NCI-H2029 (cell line): ENCODE measurements at places on chromosomes 7 and 10.

- no peak for DNase-seq
Observed at GRCh38 chr10:15897287-15897686, 37.0 kb upstream of the MINDY3 start.

GRCh38 chr7:113456533-113456932 lies 338.2 kb upstream of the SMIM30 start:
- no peak for DNase-seq

DNA sequence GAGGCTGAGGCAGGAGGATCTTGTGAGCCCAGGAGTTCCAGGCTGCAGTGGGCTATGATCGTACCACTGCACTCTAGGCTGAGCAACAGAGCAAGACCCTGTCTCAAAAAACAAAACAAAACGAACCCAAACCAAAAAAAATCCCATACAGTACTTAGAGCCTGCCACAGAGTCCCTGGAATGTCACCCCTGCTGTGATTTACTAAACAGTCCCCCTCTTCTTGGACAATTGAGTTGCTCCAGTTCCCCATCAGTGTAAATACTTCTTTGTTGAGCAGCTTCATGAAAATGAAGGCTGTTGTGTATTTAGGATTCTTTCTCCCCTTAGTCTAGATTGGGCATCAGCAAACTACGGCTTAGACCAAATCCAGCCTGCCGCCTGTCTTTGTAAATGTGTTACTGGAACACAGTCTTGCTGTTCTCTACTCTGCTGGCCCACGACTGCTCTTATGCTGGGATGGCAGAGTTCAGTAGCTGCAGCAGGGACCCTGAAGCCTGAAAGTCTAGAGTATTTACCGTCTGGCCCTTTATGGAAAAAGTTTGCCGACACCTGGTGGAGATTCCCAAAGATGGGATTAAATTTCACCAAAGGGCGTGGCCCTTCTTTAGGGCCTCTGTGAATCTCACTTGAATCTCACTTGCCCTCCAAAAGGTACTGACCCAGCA lies 57.8 kb downstream of the PALD1 start:
- DNase-seq = no peak

DNA sequence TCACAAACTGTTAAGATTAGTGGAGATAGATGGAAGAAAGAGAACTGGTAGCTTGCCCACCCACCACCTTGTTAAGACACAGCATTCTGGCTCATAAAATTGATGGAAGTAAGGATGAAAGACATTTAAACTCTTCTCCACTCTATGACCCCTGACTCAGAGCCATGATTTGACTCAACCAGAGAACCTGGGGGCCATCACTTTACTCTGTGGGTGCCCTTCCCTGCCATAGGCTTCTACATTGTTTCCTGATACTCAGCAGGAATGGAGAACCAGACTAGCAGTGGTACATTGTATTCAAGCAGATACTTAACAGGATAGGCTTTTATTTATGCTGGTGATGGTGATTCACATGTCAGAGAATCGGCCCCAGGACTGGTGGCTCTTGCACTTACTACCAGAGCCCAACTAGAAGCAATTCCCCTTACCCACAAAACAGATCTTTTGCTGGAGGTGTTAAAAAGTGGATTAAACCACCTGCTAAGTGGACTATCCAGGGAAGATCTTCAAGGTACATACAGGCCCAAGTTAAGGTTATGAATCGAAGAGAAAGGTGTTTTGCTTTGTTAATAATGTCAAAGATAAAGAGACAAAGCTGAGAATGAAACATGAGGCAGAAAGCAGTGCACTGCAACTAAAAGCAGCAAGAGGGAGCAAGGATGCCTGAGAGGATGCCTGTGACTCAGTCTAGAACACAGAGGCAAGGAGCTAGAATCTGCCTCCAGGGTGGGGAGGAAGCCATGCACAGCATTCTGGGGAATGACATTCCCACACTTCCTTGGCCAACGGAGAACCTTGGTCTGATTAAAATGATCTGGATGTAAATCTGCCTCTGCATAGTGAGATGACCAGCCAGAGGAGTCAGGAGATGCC lies 36.0 kb upstream of the GLI3 start:
- no peak for DNase-seq

- DNase-seq = no peak
Observed at GRCh38 chr10:16952080-16952479, 134.9 kb upstream of the RSU1 start.

- no peak for DNase-seq
Observed at GRCh38 chr7:115572111-115572510, 458.5 kb downstream of the TFEC start.

GRCh38 chr7:133436014-133436428 lies 183.1 kb downstream of the EXOC4 start:
- DNase-seq = no peak

GRCh38 chr7:54090652-54091213 lies 451.4 kb upstream of the VSTM2A start:
- DNase-seq = no peak

DNA sequence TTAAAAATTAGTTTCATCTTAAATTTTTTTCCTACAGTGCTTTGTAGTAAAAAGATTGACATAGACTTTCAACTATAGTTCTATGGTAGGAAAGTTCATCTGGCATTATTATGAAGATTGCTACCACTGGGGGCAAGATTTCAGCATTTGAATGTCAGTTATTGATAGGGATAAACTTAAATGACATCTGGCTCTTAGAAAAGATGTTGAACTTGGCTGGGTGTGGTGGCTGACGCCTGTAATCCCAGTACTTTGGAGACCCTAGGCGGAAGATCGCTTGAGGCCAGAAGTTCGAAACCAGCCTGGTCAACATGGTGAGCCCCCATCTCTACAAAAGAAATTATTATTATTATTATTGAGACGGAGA lies 1.4 kb upstream of the TRA2A start:
- DNase-seq = no peak

DNA sequence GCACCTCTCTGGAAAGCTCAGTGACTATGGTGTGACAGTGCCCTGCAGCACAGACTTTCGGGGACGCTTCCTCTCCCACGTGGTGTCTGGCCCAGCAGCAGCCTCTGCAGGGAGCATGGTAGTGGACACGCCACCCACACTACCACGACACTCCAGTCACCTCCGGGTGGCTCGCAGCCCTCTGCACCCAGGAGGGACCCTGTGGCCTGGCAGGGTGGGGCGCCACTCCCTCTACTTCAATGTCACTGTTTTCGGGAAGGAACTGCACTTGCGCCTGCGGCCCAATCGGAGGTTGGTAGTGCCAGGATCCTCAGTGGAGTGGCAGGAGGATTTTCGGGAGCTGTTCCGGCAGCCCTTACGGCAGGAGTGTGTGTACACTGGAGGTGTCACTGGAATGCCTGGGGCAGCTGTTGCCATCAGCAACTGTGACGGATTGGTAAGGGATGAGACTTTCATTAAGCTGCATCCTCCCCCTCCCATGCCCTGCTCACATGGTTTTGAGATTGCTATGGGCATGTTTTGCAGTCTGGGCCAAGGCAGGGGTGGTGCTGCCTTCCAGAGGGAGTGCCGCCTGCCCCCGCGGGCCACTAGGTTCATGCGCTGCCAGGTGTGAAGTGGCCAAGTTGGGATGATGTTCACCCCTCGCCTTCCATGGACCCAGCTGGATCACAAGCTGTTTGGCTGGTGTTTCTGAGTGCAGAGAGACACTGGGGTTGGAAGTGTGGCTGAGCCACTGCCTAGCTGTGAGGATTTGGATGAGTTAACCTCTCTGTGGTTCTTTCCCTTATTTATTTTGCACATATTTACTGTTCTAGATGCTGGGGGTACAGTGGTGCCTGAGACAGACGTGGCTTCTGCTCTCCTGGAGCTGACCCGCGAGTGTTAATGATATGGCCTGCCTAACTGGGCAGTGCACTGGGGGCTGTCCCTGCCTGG lies 2.5 kb downstream of the ADAMTS14 start:
- no peak for DNase-seq

- DNase-seq = no peak
Observed at GRCh38 chr7:95322854-95323253, 1.5 kb downstream of the PON1 start.

DNA sequence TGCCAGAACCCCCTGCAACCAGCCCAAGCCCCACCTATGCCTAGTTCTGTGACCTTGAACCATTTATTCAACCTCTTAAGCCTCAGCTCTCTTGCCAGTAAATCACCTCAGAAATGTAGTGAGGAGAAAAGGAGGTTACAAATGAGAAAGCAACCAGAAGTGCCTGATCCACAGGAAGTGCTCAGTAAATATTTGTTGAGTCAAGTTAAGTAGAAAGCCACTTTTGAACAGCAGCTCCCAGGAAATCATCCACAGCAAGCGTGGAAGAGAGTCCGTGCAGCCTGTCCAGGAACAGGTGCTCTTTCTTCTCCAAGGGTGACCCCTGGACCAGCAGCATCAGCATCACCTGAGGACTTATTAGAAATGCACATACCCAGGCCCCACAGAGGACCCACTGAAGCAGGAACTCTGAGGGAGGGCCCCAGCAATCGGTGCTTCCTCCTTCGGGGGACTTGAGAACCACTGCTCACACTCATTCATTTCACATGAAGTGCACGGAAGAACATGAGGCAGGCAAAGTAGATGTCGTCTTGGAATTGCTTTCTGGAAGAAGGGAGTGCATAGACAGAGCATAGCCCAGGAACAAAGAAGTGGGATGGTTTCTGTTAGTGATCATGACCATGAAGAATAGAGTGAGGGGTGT lies 6.3 kb upstream of the C10orf71 start:
- DNase-seq = no peak

- DNase-seq = no peak
Observed at GRCh38 chr7:40192036-40192435, 57.2 kb downstream of the SUGCT start.

- no peak for DNase-seq
Observed at GRCh38 chr10:103120977-103121735, 71.9 kb downstream of the NT5C2 start.

- DNase-seq = no peak
Observed at GRCh38 chr7:33754933-33755928, 150.1 kb upstream of the BMPER start.

GRCh38 chr10:3865565-3865964 lies 80.6 kb upstream of the KLF6 start:
- DNase-seq = no peak

GRCh38 chr7:68446183-68446582 lies 1152.1 kb upstream of the AUTS2 start:
- DNase-seq = no peak

GRCh38 chr7:127726476-127726875 lies 74.5 kb downstream of the SND1 start:
- DNase-seq = no peak

GRCh38 chr7:1931256-1931950 lies 261.3 kb downstream of the ELFN1 start:
- DNase-seq = peak; percentile 66
